ENCODE measurements at places on chromosomes 12 and 14. TPM values are rescaled to one million over a fixed set of nuclear protein-coding genes. Genes with fewer than 3 reads are reported as not detected.

DNA sequence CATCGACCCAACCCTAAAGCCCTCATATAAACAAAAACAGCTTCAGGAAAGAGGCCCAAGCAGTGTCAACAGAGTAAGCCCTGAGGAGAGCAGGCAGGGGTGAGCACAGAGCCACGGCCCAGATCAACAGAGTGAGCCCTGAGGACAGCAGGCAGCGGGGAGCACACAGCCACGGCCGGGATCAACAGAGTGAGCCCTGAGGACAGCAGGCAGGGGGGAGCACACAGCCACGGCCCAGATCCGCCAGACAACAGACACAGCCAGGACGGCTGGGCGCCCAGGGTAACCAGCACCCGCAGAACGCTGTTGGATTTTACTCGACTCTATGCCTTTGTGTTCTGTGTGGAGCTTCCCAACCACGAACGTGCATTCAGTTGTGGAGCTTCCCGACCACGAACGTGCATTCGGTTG is 15.0 kb downstream of the CCDC85C start:
- DNase-seq = no peak

- peak; percentile 11 for DNase-seq
Measured at GRCh38 chr12:23139026-23139425, 514.1 kb downstream of the ETNK1 start.

GRCh38 chr14:41609704-41610183 is 3.1 kb downstream of the LRFN5 start:
- no peak for DNase-seq

DNA sequence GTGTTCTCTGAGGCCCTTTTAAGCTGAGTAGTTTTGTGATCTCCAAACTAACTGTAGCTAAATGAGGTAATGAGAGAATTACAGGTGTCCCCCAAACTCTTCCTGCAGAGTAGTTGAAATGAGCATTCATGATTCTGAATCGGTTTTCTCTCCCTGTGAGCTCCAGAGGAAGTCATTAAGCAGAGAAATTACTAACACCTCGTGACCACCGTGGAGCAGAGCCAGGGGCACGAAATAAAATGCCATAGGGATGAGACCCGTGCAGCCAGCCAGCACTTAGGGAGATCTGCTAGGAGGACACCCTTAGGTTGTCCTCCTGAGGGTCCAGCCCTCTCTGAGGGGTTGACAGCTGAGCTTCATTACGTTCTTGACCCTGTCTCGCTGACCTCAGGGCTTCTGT is 79.5 kb downstream of the SLC25A47 start:
- no peak for DNase-seq

- peak; percentile 32 for DNase-seq
Measured at GRCh38 chr14:63770187-63770807, 42.4 kb upstream of the SGPP1 start.

DNA sequence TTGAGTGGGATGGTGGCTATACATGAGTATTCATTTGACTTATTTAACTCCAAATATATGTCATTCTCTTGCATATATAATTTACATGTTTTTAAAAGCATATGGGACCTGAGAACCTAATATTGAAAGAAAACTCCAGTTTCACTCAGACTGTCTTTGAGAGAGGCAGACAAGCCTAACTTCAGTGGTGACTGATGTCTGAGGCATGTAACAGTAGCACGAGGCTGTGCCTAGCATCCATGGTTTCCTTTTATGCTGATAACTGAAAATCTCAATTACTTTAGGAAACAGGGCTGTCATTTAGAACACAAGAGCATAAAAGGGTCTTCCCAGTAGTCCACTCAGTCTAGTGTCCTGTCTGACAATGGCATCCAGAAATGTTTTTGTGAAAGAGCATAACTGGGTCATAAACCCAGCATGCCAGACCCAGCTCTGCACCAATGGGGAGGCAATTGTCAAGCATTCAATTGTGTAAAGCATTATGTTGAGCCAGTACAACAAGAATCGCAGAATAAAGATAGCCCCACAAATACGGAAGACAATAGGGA is 24.3 kb downstream of the MAPK1IP1L start:
- no peak for DNase-seq

DNA sequence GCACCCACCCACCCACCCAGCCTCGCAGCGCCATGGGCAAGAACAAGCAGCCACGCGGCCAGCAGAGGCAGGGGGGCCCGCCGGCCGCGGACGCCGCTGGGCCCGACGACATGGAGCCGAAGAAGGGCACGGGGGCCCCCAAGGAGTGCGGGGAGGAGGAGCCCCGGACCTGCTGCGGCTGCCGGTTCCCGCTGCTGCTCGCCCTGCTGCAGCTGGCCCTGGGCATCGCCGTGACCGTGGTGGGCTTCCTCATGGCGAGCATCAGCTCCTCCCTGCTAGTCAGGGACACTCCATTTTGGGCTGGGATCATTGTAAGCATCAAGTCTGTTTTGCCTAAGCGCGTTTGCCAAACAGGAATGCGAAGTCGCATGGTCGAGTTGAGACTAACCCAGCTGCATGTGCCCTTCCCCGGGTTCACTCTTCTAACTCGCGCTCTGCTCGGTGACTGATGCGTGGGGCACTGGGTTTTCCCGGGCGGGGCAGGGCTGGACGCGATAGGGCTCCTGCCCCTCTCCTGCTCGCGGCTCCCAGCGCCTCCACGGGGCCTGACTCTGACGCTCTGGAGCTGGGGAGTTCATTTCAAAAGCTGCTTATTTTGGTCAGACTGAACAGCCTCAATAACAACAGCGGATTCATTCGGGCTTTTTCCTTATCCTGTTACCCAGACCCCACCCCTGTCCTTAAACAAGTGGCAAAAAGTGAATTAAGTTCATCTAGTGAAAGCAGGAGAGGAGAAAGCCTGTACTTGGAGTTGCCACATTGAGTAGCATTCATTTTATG is 458 bp downstream of the SSPN start:
- DNase-seq = no peak

SYT10 gene
- total RNA-seq = not detected

KSR2 gene
- total RNA-seq = 0.42 TPM

SLC5A8 gene
- not detected for total RNA-seq

UNC79 gene
- under 0.01 TPM for total RNA-seq

FAM186B gene
- 0.13 TPM for total RNA-seq

All from pulmonary artery endothelial cell (primary cell).